ENCODE measurements at places on chromosomes 5 and 9.

GRCh38 chr9:121853617-121854395 is 202.4 kb downstream of the DAB2IP start:
- DNase-seq: no peak

DNA sequence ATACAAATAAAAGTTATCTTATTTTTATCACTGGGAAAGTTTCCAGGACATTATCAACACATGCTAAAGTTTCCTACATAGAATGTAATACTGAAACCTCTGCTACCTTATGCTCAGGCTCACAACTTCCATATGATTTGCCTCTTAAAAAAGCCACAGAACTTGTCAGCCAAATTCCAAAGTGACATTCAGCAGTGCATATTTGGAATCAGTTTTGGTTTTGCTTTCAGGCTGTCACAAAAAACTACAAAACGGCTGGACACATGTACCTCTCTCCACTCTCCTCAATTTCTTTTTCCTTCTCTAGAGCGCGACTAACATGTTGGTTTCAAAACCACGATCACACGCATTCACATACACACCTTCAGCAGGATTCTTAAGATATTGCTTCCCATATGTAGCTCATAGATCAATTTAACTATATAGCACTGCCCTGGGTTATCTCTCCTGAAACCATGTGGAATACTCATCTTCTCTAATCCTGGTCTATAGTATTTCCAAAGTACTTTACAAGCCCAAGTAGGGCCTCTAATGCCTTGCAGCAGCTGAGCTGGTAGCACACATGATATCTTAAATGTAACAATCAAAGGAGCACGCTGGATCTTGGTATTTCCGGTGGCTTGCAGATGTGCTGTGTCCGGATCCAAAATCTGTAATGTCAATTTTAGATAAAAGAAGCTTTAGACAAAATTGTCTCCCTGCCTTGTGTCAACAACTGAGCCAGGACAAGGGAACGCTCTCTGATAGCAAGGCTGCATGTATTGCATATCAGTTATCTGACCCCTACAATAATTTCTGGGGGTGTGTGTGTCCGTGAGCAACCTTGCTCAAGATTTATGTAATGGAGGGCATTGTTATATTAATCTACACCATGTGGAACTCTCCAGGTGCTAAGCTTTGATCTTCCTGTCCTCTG is 203.2 kb downstream of the DMRT2 start:
- no peak for DNase-seq

DNA sequence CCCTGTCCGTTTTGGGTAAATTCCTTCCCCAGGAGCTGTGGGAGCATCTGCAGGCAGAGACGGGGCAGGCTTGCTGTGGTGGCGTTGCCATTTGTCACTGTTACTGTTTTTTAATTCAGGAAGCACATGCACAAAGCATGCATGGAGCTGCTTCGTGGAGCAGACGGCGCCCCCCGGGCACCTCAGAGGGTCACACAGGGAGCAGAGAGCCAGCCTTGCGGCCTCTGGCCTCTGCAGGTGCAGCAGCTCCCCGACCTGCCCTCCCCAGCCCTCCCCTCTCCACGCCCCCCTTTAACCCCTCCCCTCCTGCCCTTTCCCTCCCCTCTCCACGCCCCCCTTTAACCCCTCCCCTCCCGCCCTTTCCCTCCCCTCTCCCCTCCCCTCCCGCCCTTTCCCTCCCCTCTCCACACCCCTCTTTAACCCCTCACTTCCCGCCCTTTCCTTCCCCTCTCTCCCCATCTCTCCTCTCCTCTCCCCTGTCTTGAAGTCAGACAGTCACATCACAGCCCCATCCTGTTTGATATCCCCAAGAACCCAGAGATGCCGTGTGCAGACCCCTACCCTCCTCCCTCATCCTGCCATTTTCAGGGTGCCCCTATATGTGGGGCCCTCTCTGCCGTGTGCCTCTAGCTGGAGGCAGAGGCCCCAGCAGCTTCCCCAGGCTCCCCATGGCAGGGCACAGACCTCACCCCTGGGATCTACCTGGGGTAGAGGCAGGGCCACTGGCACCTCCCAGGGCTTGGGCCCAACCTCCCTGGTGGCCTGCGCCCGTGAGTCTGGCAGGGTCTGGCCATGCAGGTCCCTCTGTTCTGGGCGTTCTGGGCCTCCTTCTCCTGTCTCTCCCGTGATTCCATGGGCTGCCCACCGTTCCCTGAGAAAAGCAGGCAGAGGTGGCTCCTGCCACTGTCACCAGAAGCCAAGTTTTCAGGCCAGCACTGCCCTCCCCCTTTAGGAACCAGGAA is 29.6 kb upstream of the UBAC1 start:
- DNase-seq: no peak

DNA sequence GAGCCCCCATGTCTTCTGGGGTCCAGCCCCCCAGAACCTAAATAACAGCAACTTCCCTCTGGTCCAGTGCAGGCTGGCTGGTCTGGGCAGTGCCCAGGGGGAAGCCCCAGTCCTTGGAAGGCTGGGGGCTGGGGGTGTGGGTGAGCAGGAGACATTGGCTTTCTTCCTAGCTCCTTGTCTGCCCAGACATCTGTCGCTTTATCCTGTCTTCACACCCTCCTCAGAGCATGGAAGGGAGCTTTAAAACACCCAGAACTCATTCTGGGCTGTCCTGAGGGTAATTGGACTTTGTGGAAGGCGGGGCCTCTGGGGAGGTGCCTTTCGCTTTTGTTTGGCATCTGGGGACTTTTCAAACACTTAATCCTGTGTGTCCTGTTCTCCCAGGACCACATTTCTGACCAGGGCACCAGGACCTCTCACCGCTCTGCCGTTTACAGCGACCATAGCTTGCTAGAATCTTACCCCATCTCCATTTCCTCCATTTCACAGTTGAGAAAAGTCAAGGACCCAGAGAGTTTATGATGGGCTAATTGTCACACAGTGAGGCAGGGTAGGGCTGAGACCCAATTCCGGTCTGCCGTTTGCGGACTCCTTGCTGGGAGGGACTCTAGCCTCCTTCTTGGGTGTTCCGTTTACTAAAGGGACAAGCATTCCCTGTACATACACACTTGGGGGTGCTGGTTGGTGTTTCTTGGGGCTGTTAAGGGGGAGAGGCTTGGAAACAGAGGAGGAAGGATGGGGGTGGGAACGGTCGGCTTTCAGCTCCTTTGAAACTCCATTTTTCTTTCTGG is 1.1 kb downstream of the GSN start:
- no peak for DNase-seq

GRCh38 chr9:16726718-16727451 is 143.6 kb downstream of the BNC2 start:
- no peak for DNase-seq

GRCh38 chr5:111389390-111390082 is 122.8 kb downstream of the STARD4 start:
- DNase-seq: no peak

- no peak for DNase-seq
Measured at GRCh38 chr5:143147902-143148301, 255.6 kb downstream of the NR3C1 start.

- DNase-seq: no peak
Measured at GRCh38 chr5:113680534-113680933, 167.0 kb downstream of the YTHDC2 start.

GRCh38 chr5:140355546-140355945 is 4.4 kb upstream of the SLC4A9 start:
- no peak for DNase-seq

DNA sequence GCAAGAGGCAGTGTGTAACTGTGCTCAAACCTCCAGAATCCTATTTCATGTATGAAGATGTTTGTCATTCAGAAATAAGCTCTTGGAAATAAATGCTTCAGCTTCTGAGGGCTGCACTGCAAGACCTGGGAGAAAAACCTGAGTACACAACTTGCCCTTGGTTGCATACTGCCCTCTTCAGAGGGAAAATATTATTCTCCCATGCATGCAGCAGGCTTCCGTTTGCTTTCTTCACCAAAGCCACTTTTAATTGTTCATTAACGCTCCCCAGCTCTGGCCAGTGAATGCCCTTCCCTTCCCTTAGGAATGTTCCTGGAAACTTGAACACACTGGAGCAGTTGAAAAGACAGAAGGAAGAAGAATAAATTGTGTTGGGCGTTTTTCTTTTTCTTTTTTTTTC is 2.5 kb upstream of the WHRN start:
- no peak for DNase-seq

DNA sequence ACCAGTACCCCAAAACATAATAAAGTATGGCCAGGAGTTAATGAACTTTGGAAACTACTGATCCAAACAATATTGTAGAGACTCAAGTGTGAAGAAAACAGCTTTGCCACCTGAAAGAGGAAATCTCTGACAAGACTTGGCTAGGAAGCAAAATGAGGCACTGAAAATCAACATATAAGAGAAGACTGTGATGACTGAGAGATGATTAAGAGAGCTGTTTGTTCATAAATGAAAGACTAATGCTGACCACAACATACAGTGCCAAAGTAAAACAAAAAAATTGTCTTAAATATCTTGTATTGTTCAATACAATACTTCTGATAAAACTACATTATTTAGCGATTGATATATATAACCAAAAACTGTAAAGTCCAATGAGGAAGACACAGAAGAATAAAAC is 7.2 kb downstream of the RC3H2 start:
- DNase-seq: no peak

GRCh38 chr5:171920765-171921391 is 85.6 kb downstream of the FBXW11 start:
- DNase-seq: no peak

DNA sequence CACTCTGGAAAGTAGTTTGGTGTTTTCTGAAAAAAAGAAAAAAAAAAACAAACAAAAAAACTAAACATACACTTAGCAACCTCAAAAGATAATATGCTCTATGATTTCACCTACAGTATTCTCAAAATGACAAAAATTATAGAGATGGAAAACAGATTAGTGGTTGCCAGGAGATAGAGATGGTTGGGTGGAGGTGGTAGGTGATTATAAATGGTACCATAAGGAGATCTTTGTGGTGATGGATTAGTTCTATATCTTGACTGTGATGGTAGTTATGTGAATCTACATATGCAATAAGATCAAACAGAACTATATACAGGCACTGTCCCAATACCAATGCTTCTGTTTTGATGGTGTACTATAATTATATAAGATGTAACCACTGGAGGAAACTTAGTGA is 32.0 kb downstream of the PTBP3 start:
- no peak for DNase-seq

GRCh38 chr9:16058131-16058549 is 505.3 kb downstream of the CCDC171 start:
- DNase-seq: no peak
